ENCODE measurements at places on chromosomes 13 and 19.
A peak's percentile ranks its signal among the peaks of the same experiment; 100 is the strongest.

- DNase-seq = peak; percentile 50
These were observed 7.5 kb upstream of the LIN7B start for GRCh38 chr19:49106648-49107135.

- DNase-seq = no peak
These were observed 51.6 kb downstream of the SERP2 start for GRCh38 chr13:44425041-44425814.

DNA sequence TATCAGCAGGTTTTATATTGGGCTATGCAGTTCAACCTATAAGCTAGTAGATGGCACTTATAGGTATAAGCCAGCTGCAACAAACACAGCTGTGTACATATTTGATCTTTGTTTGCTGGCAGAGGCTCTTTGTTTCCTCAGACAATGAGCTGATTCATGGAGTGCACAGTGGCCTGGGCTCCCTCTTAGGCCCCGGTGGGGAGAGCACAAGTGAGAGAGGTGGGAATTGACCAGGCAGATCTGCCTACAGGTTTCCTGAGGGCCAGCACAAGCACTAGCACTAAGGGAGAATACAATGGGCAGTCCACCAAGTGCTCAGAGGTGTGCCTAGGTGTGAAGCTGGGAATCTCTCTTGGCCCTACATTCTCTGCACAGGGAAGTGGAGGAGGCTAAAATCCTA is 1390.7 kb downstream of the SLITRK5 start:
- DNase-seq = no peak

- DNase-seq = no peak
These were observed 755 bp downstream of the UPF3A start for GRCh38 chr13:114282041-114282670.

GRCh38 chr19:11905928-11906327 is 18.3 kb downstream of the ZNF69 start:
- no peak for DNase-seq

DNA sequence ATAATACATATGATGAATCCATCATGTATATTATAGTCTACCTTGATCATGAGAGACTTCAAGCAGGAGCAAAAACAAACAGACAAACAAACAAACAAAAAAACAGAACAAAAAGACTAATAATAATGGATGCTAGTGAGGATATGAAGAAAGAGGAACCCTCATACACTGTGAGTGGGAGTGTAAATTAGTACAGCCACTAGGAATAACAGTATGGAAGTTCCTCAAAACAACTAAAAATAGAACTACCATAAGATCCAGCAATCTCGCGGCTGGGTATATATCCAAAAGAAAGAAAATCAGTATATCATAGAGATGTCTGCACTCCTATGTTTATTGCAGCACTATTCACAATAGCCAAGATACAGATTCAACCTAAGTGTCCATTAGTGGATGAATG is 7.0 kb upstream of the DLEU7 start:
- no peak for DNase-seq

DNA sequence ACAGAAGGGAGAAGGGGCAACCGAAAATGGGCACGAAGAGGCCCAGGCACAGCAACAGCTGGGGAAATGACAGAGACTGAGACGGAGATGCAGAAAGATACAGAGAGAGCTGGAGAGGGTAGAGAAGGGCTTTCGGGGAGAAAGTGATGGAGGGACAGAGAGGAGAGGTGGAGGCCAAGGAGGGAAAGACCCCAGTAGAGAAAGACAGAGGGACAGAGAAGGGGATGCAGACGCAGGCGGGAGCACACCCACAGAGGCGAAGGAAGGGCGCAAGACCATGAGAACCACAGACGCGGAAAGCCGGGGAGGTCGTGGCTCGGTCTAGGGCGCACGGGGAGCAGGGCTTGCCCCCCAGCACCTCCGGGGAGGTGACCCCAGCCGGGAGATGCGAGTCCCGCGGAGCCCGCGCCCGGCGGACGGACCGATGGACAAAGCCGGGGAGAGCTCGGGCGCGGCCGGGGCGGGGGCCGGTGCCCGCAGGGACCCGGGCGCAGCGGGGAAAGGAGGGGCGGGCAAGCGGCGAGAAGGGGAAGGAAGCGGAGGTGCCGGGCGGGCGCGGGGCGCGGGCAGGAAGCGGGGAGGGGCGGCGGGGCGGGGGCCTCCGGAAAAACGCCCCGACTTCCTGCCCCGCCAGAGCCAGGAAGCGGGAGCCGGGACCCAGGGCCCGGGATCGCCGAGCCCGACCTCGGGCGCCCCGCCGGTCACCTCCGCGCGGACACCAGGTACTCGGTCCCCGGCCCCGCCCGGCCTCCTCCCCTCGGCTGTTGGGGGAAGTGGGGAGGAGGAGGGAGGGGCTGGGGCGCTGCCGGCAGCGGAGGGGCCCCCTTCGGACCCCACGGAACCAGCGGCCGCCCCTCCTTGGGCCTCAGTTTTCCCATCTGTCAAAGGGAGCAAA is at the start of gene ARHGEF1:
Gene ARHGEF1 (plus strand): TSS at position 617 of the 895 bp plus-strand sequence. CDS start 4,899 bp downstream, outside the sequence.
- peak; percentile 63 for DNase-seq

Data from CD4-positive, alpha-beta T cell treated with Interleukin-15 for 1 hour (primary cell).